ENCODE measurements at places on chromosomes 2 and 18.

DNA sequence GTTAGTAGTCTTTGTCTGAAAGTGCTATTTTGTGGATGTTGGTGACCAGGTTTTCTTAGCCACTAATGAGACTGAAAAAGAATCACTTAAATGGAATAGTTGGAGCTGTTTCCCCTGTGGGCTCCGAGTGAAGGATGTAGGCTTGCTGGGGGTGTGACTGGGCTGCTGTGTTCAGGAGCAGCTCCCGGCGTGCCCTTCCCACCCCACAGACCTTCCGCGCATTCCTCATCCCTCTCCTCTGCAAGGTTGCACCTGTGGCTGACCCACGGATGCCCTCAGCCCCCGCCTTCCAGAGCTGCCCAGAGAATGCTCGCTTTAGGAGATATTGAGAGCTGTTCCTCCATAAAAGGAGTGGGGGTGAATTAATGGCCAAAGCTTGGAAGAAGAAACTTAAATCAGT lies 174.3 kb downstream of the LDLRAD4 start:
- DNase-seq = no peak

GRCh38 chr2:37648331-37649011 lies 23.0 kb downstream of the CDC42EP3 start:
- no peak for DNase-seq

DNA sequence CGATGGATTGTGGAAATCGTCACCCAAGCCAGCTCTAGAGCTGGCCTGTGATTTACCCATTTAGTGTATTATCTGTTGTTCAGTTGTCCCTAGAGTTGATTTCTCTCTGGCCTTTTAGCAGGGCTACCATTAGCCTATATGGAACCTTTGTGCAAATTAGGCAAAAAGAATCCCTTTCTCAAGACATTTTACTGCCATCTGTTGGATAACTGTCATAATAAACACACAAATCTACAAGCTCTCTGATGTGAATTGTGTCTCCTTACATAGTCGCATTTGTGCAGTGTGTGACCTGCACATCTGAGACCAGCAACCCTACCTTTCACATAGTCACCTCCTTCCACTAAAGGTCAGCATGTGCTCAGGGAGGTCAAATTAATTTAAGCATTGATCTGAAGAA lies 34.0 kb downstream of the LOXHD1 start:
- no peak for DNase-seq

DNA sequence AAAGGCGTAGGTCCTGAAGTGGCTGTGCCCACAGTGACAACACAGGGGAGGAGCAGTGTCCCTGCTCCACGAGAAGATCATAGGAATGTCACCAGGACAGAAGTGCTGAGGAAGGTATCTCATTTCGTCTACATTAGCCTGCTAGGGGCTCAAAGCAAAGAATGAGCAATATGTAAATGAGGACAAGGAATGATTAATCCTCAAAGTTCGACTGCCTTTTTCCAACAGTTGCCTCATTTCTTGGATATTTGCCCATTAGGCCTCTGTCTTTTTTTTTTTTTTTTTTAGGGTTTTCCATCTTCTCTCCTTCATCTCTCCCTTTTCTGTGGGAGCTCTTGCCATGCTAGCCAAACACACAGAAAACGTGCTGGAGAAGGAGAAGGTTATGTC lies 105.2 kb upstream of the ARHGAP28 start:
- DNase-seq = no peak

DNA sequence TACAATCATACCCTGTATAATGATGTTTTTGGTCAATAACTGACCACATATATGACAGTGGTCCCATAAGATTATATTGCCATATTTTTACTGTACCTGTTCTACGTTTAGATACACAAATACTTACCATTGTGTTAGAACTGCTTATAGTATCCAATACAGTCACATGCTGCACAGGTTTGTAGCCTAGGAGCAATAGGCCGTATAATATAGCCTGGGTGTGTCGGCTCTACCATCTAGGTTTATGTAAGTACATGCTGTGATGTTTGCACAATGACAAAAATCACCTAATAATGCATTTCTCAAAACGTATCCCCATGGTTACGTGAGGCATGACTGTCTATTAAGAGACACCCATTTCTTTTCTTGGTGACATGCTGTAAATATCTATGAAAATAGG lies 55.0 kb upstream of the APCDD1 start:
- no peak for DNase-seq

DNA sequence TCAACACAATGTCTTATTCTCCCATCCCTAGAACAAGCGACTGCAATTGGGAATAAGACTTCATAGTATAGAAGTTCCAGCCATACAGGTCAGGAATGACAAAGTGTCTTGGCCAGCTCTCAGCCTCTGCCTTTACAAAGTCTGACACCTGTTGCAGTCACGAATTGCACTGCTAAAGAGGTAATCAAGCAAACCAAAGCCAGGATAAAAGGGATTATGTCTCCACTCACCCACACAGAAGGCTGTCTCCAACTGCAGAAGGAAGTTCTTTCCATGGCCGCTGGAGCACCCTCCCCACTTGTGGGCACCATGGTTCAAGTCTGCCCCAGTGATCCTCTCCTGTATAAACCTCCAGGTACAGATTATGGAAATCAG lies 114.8 kb upstream of the PKDCC start:
- no peak for DNase-seq

- DNase-seq = no peak
Observed at GRCh38 chr18:78980279-78980771, 707 bp downstream of the SALL3 start.

DNA sequence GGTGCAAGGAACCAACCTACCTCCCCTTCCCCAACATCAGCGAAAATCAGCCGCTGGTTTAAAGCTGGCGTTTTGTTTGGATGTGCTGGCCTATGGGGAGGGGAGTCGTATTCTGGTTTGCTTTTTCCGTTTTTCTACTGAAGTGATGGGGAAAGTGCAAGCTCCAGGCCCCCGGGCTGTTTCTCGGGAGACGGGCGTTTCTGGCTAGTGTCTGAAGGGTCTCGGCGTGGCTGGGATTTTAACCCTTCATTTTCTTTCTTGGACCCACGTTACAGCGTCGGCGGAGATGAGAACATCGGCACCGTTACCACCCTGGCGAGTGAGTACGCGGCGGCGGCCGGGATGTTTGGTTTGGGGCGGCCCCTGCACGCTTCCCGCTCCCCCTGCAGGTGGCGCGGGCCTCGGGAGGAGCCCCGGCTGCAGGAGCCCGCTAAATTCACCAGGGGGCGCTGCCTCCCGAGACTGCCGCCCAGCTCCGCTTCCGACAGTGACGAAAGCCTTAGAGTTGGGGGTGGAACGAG lies 70.7 kb downstream of the PLB1 start:
- no peak for DNase-seq

GRCh38 chr2:20674309-20674965 lies 7.5 kb downstream of the GDF7 start:
- DNase-seq = no peak

- no peak for DNase-seq
Observed at GRCh38 chr18:36728345-36728744, 100.5 kb downstream of the TPGS2 start.

- DNase-seq = no peak
Observed at GRCh38 chr2:3034856-3035255, 342.8 kb downstream of the EIPR1 start.

GRCh38 chr18:61898640-61899101 lies 5.9 kb upstream of the RNF152 start:
- no peak for DNase-seq

GRCh38 chr2:236959876-236960275 lies 125.8 kb upstream of the COPS8 start:
- no peak for DNase-seq

DNA sequence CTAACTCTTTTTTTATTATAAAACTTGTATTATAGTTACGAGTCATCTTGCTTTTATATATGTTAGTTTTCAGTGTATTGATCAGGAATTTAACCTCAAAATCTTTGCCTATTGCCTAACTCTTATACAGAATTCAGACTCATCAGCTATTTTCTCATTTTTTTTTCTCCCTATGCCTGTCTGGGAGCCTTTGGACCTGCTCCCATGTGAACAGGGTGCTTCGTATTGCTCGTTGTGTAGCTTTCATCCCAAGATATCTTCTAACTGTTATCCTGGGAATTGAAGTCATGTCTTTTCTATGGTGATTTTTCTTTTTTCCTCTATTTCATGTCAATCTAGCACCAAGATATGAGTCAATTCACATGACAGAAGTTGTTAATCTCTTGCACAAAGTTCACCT lies 814.0 kb downstream of the SLC4A3 start:
- no peak for DNase-seq

- no peak for DNase-seq
Observed at GRCh38 chr2:101986804-101987740, 4.7 kb upstream of the IL1R2 start.

- no peak for DNase-seq
Observed at GRCh38 chr2:171160956-171161740, 455 bp upstream of the TLK1 start.

- DNase-seq = no peak
Observed at GRCh38 chr18:76285866-76286265, 209.2 kb downstream of the ZNF516 start.

DNA sequence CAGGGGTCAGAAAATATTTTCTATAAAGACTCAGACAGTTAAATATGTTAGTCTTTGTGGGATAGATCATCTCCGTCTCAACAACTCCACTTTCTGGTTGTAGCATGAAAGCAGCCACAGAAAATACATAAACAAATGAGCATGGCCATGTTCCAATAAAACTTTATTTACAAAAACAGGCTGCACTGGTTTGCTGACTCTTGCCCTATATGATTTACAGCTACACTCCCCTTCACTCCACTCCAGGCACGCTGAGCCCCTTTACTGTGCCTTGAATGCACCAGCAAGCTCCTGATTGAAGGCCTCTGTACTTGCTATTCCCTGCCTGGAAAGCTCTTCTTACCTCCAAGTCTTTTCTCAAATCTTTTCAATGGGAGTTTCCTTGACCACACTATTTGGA lies 5.8 kb upstream of the STAMBP start:
- DNase-seq = no peak

DNA sequence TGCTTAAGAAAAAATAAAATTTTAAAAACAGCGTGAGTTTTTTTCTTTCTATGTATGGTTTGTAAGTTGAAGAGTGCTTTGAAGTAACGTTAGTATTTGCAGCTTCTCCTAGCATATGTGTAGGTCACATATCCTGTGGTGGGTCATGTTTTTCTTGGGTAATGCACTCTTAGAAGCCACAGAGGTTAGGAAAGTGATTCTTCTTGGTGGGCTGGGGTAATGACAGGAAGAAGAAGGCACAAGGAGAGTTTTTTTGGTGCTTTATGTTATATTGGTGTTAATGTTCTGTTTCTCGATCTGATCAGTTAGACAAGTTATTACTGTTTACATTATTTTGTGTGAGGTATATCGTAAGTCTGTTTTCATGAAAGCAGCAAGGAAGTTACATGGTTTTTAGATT lies 109.0 kb downstream of the ICA1L start:
- no peak for DNase-seq

DNA sequence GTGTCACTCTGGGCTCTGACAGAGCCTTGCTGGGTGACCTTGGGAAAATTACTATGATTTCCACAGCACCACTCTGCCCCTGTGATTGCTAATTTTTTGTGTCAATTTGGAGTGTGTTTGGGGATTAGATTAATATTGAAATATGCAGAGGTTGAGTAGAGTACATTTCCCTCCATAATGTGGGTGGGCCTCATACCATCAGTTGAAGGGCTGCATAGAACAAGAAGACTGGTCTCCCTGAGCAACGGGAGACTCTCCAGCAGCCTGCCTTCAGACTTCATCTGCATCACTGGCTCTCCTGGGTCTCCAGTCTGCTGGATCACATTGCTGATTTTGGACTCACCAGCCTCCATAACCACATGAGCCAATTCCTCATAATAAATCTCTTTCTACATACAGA lies 313.7 kb downstream of the TNS1 start:
- DNase-seq = no peak

DNA sequence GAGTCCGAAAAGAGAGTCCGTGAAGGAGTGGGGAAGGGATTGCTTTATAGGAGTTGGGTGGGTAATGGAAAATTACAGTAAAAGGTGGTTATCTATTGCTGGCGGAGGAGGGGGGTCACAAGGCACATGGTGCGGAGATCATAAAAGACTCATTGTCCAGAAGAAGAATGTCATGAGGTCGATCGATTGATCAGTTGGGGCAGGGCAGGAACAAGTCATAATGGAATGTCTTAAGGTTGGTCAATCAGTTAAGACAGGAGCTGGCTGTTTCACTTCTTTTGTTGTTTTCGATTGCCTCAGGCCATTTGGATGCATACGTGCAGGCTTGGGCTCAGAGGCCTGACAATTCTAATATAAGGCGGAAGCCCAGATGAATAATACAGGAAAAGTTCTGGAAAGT lies 473.0 kb upstream of the TNP1 start:
- DNase-seq = no peak

DNA sequence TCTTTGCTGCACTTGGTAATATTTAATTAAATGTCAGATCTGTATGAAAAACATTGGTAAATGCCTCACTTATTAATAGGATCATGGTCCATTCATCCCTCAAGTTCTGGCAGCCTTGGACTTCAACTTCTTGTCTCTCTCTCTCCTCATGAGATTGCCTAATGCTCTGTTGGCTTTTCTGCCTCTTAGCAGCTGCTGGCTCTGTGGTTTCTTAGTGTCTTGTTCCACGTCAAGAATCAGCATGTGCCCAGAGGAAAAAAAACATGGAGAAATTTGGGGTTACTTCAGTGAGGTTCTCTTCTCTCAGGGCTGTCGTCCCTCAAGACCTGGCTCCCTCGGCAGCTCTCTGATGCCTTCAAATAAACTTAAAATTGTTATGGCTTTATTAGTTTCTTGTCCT lies 75.4 kb downstream of the TAF4B start:
- DNase-seq = no peak

GRCh38 chr2:15636972-15637785 lies 45.5 kb downstream of the DDX1 start:
- DNase-seq = no peak

DNA sequence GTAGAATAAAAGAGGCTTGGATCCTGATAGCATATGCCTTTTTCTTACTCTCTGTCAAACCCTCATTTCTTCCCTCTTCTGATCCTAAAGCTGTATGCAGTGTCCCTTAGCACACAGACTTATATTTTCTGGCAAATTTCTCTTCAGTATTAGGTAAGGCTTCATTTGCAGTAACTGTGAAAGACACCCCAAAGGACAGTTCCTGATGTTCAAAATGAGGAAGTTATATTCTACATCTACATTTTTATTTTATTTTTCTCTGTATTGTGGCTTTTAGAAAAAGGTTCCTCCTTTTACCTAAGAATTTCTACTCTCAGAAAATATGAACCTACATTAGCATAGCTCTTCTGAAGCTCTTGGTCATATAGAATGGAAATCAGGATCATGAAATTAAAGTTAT lies 261.7 kb downstream of the PDE11A start:
- no peak for DNase-seq

GRCh38 chr2:231667496-231667895 lies 40.8 kb upstream of the PTMA start:
- DNase-seq = no peak

- no peak for DNase-seq
Observed at GRCh38 chr2:11651856-11652548, 18.0 kb downstream of the NTSR2 start.

GRCh38 chr2:169664600-169664977 lies 29.6 kb downstream of the CFAP210 start:
- no peak for DNase-seq

DNA sequence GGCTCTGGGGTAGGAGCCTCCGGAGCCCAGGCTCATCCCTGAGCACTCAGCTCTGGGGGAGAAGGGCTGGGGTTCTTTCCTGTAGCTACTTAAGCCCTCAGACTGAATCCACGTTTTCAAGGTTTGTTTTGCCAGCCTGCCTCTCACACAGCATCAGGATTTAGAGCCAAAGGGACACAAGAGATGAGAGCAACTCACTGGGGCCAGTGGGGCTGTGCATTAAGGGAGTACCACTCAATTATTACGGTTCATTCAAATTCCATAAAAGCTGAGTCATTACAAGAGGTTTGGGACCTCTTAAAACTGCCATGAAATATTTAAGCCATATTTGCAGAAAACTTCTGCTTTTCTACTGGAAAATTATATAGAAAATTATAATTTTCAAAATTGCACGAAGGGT lies 17.1 kb upstream of the SNED1 start:
- no peak for DNase-seq
